ENCODE measurements at places on chromosomes 12 and 14.
A peak's percentile ranks its signal among the peaks of the same experiment; 100 is the strongest.

GRCh38 chr14:63895510-63895909 lies 42.7 kb downstream of the SYNE2 start:
- no peak for DNase-seq

DNA sequence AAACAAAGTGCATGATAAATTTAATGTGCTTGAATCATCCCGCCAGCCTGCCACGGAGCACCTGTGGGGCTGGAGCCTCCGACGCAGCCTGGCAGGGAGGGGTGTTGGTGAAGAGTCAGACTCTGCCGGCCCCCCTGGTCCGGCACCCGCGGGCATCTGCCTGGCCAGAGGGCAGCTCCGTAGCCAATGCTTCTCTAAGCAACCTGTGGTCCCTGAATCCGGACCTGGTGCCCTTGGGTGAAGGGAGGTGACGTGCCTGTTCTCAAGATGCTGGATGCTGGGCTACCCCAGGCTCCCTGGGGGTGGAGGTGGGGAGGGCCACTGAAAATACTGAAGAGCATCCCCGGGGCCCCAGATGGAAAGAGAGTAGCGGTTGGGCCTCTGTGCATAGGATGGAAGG lies 158.6 kb upstream of the C14orf180 start:
- DNase-seq: no peak

- no peak for DNase-seq
Observed at GRCh38 chr12:47312808-47313426, 233.2 kb upstream of the AMIGO2 start.

- DNase-seq: peak; percentile 20
Observed at GRCh38 chr12:43836475-43836989, 651 bp downstream of the TMEM117 start.

- DNase-seq: no peak
Observed at GRCh38 chr12:19692566-19692965, 253.3 kb downstream of the AEBP2 start.

GRCh38 chr14:60815371-60815770 lies 80.8 kb downstream of the MNAT1 start:
- DNase-seq: peak; percentile 34

GRCh38 chr14:23670481-23670880 lies 34.3 kb downstream of the DHRS2 start:
- no peak for DNase-seq

DNA sequence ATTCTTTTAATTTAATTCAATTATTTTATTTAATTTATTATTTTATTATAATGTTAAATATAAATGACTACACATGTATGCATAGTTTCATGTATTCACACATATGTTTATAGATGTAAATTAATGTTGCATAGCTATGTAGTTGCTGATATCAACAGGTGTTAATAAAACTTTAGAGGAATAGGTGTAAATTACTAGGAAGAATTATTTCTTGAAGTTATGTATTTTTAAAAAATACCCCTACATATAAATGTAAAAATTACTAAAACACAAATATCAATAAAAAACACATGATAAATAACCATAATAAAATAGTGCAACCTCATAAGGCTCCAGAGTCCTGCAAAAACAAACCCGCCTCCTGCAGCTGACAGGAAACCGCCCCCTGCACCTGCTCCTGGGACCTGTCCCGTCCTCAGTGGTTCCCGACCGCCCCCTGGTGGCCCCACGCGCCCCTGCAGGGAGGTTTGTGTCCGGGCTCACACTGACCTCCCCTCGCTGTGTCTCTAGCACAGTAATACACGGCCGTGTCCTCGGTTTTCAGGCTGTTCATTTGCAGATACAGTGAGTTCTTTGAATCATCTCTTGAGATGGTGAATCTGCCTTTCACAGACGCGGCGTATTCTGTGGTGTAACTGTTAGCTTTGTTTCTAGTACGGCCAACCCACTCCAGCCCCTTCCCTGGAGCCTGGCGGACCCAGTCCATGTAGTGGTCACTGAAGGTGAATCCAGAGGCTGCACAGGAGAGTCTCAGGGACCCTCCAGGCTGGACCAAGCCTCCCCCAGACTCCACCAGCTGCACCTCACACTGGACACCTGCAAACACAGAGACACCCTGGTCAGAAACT lies 1264.0 kb downstream of the TMEM121 start:
- no peak for DNase-seq

DNA sequence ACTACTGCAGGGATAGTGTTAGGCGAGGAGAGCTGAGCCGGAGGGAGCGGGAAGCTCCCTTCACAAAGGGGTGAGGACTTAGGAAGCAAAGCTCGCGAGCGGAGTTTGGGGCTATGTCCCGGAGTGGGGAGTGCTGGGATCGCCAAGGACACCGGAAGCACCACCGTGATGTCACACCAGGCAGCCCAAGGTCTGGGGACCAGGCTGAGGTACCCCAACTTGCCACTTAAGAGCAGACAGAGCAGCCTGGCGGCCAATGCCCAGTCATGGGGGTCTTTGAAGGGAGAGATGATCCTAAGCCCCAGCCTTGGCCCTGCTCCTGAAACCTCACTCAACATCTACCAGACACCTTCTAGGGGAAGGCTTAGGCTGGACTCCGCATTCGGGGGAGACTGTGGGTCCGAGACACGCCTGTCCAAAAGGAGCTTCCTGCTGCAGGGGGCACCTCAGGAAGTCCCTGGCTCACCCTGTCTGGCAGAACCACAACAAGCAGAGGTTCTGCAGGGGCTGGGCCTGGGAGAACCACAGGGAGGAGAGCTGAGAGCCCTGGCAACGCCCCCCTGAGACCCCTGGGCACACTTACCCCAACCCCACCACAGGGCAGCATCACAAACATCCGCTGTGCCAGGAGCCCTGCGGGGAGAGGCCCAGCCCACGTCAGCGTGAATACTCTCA lies 17.8 kb downstream of the SLC48A1 start:
- no peak for DNase-seq

- peak; percentile 9 for DNase-seq
Observed at GRCh38 chr12:96083020-96083719, 47.8 kb upstream of the LTA4H start.

- no peak for DNase-seq
Observed at GRCh38 chr14:100733152-100733850, 6.6 kb downstream of the DLK1 start.

DNA sequence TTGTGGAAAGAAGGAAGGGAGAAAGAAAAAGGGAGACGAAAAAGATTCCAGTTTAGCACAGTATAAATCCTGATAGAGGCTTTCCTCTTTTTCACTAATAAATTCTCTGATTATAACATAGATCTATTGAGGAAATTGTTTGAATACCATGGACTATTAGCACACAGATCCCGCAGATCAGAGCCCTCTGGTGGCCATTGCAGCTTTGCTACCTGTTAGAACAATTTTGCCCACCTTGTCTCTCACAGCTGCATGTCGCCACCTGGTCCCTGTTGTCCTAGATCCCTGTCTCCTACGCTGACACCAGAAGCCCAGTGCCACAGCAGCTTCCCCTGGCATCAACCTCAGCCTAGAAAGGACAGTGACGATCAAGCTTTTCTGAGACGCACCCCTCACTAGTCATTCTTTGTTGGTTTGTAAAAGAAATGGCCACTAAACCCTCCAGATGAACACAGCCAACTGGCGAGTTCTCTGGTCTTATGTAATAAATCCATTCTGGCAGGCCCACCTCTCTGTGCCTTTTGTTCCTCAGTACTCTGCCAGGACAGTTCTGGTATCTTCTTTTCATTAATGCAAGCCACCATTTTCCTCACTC lies 9.9 kb downstream of the GPHB5 start:
- no peak for DNase-seq

DNA sequence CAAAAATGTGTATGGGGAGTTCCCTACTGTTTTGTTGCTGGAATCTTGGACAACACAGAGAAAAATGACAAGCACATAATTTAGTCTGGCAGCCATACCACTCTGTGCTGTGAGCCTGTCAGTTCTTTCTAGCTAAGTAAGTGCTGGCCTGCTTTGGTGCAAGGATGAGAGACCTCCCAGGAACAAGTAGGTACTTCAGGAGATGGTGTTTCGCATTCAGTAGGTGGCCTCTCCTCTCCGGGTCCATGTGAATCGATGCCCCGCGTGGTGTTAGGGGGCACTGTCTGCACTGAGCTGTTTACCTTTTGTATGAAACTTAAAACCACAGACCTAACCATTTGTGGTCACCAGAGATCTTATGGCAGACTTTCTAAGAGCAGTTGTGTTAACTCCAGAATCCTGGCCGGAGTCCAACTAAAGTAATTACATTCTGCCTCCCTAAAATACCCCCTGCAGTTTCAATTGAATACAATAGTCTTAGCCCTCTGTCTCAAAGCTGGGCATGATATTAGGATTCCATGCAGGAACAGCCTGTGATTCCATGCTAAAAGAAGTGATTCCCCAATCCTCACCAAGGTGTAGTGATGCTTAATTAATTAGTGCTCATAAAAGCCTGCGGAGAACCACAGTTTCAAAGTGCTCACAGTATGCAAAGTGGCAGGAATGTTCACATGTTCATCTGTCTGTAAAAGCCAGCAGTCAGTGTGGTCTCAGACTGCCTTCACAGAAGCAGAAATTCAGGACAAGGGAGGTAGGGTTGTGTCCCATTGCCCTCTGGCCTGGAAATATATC lies 64.2 kb downstream of the LLPH start:
- DNase-seq: peak; percentile 89

GRCh38 chr12:100229876-100230275 lies 29.3 kb downstream of the ACTR6 start:
- DNase-seq: no peak

GRCh38 chr14:103488071-103488470 lies 34.6 kb downstream of the CKB start:
- DNase-seq: no peak

DNA sequence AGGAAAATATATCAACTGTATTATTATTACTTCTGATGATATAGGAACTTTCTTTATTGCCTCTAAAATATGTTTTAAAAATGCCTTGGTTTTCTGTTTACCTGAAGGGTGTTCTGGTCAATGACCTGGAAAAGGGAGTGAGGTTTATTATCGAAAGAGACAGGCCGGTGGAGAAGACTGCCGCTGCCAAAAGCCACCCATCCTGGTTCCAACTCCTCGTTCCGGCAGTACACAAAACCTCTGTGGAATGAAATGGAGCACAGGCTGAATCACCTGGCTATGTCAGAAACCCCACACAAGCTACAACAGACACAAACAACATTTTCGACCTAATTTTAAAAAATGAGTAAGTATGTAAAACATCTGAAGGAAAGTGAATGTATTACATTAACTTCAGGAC lies 73.6 kb downstream of the HECTD4 start:
- DNase-seq: no peak

- no peak for DNase-seq
Observed at GRCh38 chr14:64938972-64939816, 3.4 kb downstream of the GPX2 start.
